ENCODE measurements at places on chromosomes 3 and 15.

- DNase-seq, result no peak
These were observed 7.4 kb upstream of the TBC1D5 start for GRCh38 chr3:17749705-17750293.

GRCh38 chr3:112615989-112616731, 24.8 kb downstream of the CCDC80 start:
- no peak for DNase-seq

DNA sequence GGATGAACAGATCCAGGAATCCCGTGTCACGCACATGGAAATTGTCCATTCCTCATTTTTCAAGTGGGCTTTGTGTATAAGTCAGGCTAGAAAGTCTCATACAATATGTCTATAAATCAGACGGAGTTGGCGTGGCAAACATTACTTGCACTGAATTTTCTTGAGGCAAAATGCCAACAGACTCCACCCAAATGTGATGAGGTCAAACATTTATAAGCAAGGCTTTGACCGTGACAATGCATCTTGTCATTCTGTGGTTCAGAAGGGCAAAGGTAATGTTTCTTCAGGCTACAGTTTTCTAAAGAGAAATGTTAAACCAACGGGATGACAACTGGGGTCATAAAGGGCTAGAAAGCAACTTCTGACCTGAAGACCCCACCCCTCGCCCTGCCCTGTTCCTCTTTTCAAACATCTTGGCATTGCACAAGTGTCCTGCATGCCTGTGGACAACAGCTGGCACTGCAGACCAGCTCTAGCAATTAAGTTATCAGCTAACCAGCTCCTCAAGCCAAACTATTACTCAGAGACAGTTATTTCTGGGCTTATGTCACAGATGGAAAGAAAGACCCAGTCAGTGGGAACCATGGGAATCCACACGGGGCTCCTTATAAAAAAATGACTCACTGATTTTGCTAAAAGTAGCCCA, 36.5 kb upstream of the SPTBN5 start:
- DNase-seq, result no peak

GRCh38 chr3:154970797-154971196, 109.3 kb upstream of the MME start:
- DNase-seq, result no peak

GRCh38 chr3:170418422-170419398, at the start of gene CLDN11:
Gene CLDN11, plus strand, starts transcription at chr3:170418868. Its CDS starts 199 bp downstream, at chr3:170419067.
- no peak for DNase-seq

Measured in RPMI8226 (cell line).